Epithelial cell of prostate (primary cell): ENCODE measurements at places on chromosomes 3 and 15.

- no peak for DNase-seq
These were observed 1.3 kb downstream of the NGLY1 start for GRCh38 chr3:25781758-25782594.

- no peak for DNase-seq
These were observed 34.7 kb downstream of the MAP3K13 start for GRCh38 chr3:185397676-185398075.

DNA sequence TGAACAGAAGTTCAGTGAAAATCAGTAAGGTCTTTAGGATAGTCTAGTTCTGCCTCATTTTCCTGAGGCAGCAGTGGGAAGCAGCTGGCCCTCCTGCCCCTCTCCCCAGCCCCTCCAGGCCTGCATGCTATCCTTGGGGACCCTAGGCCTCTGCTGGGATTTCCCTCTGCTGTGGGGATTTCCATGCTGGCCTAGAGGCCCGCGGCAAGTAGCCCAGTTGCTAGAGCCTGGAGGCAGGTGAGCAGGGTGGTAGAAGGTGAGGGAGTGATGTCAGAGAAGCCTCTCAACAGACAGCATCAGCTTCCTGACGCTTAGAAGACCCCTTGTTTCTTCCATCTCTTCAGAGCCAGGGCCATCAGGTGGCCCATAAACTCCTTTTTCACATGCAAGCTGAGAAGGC is 305.8 kb upstream of the THBS1 start:
- DNase-seq = no peak

DNA sequence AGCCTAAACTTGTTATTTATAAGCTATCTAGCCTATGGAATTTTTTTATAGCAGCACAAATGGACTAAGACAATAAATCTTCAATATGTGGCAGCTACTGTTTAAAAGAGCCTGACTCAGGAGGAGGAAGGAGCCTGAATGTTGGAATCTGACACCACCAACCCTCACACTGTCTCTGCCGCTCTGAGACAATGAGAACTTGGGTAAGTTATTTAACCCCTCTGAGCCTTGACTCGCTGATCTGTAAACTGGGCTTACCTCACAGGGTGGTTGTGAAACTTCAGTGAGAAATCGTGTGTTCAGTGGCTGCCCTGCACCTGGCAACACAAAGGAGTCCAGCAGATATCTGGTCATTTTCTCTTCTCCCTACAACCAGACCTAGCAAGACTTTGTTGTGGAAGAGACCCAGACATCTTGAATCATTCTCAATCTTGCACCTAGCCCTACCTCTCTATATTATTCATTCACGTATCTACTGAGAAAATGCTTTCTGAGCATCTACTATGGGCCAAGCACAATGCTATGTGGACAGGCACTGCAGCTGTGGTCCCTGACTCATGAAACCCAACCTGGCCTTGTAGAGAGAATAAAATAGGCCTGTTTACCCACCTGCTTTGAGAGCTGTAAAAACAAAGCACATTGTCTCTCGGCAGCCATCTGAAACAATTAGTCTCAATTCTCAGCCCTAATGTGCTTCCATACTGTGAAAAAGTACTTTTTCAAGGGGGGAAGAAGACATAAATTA is 81.9 kb upstream of the SLC25A36 start:
- DNase-seq = peak; percentile 34

DNA sequence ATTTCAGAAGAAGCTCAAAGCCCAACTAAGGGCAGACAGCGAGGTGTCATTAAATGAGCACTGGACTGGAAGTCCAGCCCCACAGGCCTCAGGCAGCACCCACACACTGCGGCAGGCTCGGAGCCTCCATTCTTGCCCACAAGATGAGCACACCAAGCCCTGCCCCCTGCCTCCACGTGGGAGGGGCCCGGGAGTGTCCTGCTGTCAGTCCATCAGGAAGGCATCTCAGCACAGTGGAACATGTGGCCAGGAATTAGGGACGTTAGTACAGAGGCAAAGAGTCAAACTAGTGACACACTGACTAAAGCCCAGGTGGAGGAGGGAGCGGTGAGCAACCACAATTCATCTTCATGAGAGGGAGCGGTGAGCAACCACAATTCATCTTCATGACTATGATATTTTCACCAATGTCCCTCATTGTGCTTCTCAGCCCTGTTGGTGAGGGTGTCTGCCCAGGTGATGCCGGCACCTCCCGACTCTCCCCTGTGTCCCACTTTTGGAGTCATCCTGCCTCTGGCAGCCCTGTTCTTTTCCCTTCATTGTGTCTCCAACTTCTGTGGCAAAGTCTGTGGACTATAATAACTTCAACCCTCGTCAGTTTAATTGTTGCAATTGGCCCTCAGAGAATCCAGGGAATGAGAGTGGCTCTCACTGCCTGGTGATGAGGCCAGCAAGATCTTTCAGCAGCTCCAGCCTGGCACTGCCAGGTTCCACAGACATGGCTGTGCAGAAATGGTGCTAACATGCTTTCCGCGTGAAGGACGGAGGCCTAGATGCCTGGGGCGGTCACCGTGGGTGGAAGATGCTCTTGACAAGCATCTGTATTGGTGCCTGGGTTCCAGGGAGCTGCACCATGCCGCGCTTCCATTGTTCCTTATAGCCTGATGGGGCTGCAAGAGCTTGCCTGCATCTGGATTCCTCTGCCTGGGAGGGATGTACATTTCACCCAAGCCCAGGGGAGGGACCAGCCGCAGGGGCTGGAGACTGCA is 23.1 kb upstream of the SKOR1 start:
- no peak for DNase-seq

DNA sequence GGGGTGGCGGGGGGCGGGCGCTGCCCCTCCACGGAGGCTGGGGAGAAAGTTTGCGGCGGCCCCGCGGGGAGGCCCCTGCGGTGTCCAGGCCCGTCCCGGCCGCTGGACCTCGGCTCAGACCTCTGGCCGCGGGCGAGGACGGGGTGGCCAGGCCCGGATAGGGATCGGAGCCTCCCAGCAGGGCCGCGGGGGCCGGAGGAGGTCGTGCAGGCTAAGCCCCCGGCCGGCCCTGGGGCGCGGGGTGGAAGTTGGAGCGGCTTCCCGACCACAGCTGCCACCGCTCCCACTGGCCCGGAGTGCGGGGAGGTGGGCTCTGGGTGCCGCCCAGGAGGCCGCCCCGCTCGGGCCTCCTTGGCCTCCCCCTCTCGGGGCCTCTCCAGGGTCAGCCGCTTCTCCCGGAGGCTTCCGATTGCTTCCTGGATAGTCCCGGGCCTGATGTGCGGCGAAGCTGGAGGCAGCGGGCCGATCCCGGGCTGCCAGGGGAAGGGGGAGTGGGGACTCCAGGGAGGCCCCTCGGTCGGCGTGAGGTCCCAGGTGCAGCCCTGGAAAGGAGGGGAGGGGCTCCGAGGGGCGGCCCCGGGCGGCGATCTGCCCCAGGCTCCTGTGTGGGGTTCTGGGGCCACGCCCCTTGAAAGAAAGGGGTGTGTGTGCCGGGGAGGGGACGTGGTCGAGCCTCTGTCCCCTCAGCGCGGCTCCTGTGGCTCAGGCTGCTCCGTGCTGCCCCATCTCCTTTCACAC is 907 bp downstream of the PLXNA1 start:
- DNase-seq = no peak

DNA sequence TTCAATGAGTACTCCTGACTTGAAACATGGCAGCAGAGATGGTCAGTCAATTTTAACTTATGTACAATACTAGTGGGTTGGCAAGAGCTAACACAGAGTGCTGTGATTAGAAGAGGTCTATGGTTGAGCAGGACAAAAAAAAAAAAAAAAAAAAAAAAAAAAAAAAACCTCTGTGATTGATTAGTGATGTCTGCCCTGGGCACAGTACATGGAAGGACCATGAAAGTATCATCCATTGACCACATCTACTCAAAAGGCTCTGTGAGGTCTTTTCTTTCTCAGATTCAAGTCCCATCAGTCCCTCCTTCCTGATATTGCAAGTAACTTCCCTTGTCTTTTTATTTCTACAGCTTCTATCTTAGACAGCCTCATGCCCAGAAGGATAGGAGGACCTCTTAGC is 59.6 kb downstream of the NTRK3 start:
- DNase-seq = no peak

GRCh38 chr3:42876940-42877720 is 1.5 kb upstream of the CYP8B1 start:
- DNase-seq = no peak

GRCh38 chr15:42502477-42502876 is 7.0 kb downstream of the SNAP23 start:
- no peak for DNase-seq

- DNase-seq = no peak
These were observed 479 bp upstream of the PLD1 start for GRCh38 chr3:171810629-171811294.

GRCh38 chr15:39976291-39977274 is 42.7 kb downstream of the EIF2AK4 start:
- no peak for DNase-seq

- no peak for DNase-seq
These were observed 374.3 kb upstream of the TGFBR2 start for GRCh38 chr3:30232142-30232541.

DNA sequence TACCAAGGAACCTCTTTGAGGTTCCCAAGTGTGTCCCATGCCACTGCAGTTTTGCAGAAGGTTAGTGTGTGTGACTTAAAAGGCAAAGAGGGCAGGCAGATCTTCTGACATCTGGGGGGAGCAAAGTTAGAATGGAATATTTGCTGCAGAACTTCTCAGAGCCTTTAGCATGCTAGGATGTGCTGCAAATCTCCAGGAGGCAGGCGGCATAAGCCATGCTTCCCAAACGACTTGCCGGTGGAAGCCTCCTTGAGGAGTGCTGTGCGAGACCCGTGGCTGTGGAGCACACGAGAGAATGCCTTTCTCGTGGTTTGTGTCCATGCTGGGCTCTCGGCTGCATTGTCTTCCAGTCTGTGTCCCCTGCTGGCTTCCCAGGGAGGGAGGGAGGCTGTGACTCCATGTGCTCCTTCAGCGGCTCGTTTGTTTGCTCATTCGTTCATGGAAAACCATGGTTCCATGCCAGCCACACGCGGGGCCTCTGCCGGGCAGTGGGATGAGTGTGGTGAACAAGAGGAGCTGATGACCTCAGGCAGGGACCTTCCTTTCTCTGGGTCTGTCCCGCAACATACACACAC is 13.8 kb downstream of the HDAC11 start:
- no peak for DNase-seq

GRCh38 chr3:102398666-102399065 is 36.1 kb upstream of the ZPLD1 start:
- DNase-seq = no peak

- peak; percentile 54 for DNase-seq
These were observed 130.8 kb downstream of the CPNE4 start for GRCh38 chr3:131903988-131904415.

DNA sequence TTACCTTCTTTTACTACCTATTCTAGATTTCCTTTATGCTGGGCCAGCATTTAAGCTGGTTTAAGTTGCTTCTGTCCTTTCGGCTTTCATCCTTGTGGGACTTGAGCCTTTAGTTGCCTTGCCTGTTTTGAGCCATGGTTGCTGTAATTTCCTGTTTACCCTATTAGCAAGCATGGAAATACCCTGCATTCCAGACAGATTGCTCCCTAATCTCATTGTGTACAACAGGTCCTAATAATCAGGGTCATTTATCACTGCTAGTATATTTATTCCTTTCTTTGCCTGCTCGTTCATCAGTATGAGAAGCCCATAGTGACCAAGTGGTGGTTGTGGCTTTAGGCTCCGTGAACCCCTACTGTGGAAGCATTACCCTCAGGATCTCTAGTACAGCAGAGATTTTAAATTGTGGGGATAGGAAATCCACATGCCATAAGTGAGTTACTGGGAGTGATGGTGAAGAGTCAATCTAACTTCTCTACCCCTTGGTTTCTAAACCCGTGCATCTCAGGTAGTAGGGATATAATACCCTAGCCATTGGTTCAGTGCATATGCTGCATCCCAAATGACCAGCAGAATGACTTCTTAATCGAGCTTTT is 31.9 kb downstream of the NCK1 start:
- peak; percentile 69 for DNase-seq

- DNase-seq = no peak
These were observed 28.1 kb downstream of the CCNL1 start for GRCh38 chr3:157131861-157132260.

DNA sequence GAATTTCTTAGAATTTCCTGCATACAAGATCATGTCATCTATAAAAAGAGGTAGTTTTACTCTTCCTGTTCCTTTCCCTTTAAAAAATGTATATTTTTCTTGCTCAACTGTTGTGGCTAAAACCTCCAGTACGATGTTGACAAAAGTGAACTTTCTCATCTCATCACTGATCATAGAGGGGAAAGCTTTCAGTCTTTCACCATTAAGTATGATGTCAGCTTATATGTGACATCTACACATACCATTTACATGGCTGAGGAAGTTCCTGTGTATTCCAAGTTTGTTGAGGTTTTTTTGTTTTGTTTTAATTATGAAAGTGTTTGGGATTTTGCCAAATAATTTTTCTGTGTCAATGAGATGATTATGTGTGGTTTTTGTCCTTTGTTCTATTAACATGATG is 173.6 kb downstream of the PLD1 start:
- DNase-seq = no peak

DNA sequence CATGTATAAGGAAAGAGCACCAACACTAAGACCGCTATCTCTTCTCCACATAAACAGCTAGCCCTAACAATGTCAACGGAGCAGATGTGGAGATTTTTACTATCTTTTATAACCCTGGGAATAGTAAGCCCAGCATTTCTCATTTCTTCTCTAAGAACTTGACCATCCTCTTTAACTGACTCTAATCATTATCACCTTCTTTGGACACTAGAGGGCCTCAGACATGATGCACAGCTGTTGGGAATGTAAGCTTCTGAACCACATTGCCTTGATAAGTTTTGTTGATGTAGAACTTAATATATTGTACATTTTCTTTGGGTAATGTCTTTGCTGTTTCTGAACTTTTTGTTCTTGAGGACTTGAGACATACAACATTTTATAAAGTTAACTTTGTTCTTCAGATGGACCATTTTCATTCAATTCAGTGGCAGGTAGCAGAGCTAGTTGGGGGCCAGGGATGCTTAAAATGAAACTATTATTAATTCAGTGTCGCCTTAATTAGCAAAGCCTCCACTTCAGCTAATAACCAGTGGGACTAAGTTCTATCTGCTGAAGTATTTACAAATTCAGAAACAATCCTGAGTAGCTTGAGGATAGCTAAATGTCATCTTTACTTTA is 9.6 kb upstream of the TAGLN3 start:
- DNase-seq = no peak

GRCh38 chr15:101445562-101446517 is 43.7 kb downstream of the PCSK6 start:
- peak; percentile 84 for DNase-seq

DNA sequence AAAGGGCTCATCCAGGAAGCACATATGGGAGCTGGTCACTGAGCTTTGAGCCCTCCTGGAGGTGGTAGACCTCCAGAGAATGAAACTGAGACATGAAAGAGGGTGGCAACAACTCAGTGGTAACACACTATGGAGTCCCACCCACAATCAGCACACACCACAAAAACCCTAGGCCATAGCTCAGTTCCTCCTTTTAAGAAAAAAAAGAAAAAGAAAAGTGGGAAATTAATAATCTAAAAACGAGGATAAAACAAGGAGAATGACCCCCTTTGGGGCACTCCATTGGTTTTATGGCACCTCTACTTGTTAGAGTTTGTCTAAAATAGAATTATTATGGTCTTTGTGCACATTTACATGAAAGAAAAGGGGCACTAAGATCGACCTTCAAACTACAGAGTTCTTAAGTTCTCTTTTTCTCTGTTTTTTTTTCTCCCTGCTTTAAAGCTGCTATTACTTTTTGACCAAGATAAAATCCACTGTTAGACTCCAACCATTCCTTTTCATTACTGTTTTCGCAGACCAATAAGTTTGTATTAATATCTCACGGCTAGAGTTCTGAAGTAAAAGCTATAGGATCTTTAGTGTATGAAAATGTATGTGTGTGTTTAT is 40.2 kb upstream of the ZBTB20 start:
- DNase-seq = no peak
